ENCODE measurements at places on chromosomes 12 and 14.

GRCh38 chr12:2754208-2754607 is 40.6 kb upstream of the FKBP4 start:
- no peak for DNase-seq

GRCh38 chr12:29041621-29042020 is 107.5 kb upstream of the FAR2 start:
- DNase-seq: no peak

- DNase-seq: no peak
Observed at GRCh38 chr14:93315575-93315974, 17.3 kb downstream of the BTBD7 start.

GRCh38 chr12:123067654-123068053 is 83.2 kb downstream of the PITPNM2 start:
- DNase-seq: no peak

GRCh38 chr14:100415226-100415625 is 92.1 kb downstream of the SLC25A47 start:
- DNase-seq: no peak

DNA sequence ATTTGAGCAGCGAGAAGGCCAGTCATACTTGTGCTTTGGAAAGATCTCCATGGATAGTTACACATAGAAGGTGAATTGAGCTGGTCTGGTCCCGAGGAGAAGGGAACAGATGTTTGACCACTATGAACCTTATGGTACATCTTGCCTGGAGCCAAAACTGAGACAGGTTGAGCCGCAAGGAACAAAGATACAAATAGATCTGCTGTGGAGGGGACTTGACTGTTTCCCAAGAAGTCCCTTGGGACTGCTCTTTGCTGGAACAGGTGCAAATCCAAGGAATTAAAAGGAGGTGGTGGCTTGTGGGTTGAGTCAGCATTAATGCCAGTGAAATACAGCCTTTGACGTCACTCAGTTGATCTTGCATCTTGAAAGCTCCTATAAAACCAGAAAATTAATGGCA is 68.8 kb upstream of the PRIMA1 start:
- no peak for DNase-seq

DNA sequence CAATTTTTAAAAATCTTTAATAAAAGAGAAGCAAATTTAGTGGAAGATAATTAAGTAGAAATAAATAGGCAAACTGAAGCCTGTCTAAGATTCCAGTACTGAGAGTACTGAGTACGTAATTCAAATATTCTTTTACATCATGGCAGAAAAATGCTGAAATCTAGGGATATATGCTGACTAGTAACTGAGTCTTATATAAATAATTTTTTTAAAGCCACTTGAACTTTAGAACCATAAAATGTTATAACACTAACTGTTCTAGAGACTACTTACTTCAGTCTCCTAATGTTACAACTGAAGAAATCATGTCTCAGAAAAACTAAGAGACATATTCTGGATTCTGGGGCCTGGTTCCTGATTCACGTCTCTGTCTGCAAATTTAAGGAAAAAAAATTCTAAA is 230.6 kb upstream of the PLEKHG7 start:
- no peak for DNase-seq

- no peak for DNase-seq
Observed at GRCh38 chr14:77023001-77023996, 5.2 kb downstream of the IRF2BPL start.

DNA sequence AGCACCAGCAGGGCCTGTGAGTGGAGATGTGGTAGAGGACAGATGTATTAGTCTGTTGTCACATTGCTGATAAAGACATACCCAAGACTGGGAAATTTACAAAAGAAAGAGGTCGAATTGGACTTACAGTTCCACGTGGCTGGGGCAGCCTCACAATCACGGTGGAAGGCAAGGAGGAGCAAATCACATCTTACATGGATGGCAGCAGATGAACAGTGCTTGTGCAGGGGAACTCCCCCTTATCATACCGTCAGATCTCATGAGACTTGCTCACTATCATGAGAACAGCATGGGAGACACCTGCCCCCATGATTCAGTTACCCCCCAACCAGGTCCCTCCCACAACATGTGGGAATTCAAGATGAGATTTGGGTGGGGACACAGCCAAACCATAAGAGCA is 361.9 kb downstream of the VRK1 start:
- no peak for DNase-seq

GRCh38 chr12:31524791-31525495 is 66.0 kb downstream of the DENND5B start:
- DNase-seq: no peak
